ENCODE measurements at places on chromosomes 2 and 18. TPM values are rescaled to one million over a fixed set of nuclear protein-coding genes. Genes with fewer than 3 reads are reported as not detected.

The PROKR1 gene
- not detected for total RNA-seq

The SOX11 gene
- total RNA-seq: not detected

The LRATD1 gene
- not detected for total RNA-seq

The REG3A gene
- not detected for total RNA-seq

The DUSP19 gene
- total RNA-seq: 0.70 TPM

The LBX2 gene
- 3.5 TPM for total RNA-seq

The ABCG5 gene
- not detected for total RNA-seq

The SNORC gene
- total RNA-seq: 8.1 TPM
